CD4-positive, alpha-beta T cell treated with Interleukin-12 subunit alpha and Interleukin-12 subunit beta, for 1 hour (primary cell): ENCODE measurements at places on chromosomes 6 and 20.

GRCh38 chr20:1440024-1440423 is 26.6 kb downstream of the NSFL1C start:
- no peak for DNase-seq

GRCh38 chr6:39927159-39927558 is 7.1 kb downstream of the MOCS1 start:
- DNase-seq, result no peak

DNA sequence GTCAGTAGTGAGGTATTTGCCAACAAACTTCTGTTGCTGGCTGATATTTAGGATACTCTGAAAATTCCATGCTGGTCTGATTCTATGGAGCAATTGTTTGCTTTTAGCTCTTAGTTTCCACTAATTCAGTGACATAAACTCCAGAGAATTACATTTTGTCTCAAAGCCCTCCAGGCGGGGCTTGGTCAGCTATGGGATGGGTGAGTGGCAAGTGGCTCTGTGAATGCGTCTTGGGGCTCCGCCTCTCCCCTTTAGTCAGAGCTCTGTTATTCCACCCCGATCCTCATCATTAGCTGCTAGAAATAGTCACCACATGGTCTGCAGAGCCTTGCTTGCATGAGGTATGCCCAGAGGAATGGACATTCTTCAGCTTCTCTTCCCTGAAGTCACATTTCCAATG is 540.6 kb downstream of the QKI start:
- no peak for DNase-seq

DNA sequence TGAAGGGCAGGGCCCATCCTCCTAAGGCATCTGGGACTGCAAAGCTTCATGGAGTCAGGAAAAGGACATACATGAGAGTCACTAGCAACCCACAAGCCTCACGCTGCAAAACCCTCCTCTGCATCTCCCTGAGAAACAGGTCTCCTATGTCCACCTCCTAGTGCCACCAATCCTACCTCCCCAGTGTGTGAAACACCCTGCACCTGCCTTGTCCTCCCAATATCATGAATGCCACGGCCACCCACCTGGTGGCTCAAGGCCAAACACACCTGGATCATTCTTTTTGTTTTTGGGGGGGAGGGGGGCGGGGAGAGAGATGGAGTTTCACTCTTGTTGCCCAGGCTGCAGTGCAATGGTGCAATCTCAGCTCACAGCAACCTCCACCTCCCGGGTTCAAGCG is 90.5 kb downstream of the ZMYND8 start:
- DNase-seq, result no peak

DNA sequence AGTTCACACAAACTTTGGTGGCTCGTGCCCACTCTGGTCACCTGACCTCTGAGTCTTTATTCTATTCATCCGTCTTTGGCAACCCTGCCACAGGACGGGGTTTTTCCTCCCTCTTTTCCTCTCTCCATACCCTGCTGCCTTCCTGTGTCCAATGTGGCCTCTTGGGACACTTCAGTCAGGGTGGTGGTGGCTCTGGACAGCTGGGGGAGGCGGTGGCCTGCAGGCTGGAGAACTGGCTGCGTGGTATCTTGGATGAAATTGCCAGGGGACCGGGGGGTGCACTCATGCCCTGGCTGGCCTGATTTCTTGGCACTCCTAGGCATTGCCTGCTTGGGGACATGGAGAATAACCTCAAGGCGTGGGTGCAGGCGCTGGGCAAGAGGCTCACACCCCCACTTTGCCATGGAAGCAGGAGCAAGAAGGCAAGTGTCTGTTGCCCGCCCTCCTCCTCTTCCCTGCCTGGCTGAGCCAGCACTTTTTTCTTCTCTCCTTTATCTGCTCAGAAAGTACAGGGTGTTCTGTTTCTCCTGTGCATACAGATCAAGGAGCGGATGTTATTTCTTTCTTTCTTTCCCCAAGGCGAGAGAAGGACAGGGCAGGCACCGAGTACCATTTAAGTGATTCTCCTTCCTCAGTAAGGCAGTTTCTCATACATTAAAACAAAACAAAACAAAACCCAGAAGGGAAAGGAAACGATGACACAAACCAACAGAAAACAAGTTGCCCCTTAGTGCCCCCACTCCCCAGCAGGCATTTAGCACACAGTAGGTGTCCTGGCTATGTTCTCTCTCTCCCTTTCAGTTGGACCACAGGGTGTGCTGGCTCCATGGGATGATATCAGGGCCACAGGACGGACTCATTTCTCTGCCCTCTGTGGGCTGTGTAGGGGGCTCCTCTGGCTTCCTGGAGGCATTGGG is 155.5 kb upstream of the RNF24 start:
- no peak for DNase-seq

DNA sequence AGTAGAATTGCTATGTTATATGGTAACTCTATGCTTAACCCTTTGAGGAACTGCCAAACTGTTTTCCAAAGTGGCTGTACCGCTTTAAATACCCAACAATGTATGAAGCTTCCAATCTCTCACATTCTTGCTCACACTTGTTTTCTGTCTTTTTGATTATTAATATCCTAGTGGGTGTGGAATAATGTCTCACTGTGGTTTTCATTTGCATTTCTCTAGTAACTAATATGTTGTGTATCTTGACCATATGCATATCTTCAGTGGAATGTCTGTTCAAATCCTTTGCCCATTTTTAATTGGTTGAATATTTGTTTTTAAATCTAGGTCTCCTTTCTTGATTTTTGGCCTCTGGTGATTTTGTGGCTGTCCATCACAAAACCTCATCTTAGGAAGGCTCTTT is 177.8 kb upstream of the PLCB4 start:
- DNase-seq, result no peak

DNA sequence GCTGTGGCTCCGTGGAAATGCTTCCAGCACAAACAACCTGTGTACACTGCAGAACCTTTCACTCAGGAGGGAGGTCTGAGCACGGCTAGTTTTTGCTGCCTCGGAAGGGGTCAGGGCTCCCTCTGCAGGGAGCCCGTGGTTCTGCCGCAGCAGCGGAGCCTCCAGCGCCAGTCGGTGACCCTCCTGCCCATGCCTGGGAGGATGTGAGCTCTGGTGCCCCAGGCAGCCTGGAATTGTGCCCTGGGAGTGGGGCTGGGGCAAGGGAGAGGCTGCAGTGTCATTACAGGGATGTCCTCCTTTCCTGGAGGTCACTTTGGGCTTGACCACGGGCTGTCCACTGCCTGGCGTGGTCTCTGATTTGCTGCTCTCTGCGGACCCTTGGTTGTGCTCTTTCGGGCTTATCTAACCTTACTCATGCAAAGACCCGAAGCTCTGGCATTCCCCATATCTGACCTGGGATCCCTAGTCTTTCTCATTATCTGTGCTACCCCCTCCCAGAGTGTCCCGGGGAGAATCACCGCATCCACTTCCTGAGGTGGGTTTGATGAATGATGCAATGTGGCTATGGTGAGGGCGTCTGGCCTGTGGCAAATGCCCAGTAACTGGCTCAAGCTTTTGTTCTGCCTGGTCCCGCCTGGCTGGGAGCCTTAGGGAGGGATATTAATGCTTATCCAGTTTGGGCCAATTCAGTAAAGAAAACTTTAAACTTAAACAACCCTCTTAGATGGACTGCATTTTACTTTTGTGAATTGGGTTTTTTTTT is 59.6 kb upstream of the TAGAP start:
- DNase-seq, result peak; percentile 88

- DNase-seq, result peak; percentile 10
These were observed 44.9 kb downstream of the PRND start for GRCh38 chr20:4766631-4767030.

- no peak for DNase-seq
These were observed 51.9 kb upstream of the MRPS10 start for GRCh38 chr6:42269553-42269952.

GRCh38 chr6:68777956-68778355 is 142.9 kb downstream of the ADGRB3 start:
- DNase-seq, result no peak
